ENCODE measurements at places on chromosomes 16 and 17.
A peak's percentile ranks its signal among the peaks of the same experiment; 100 is the strongest.

DNA sequence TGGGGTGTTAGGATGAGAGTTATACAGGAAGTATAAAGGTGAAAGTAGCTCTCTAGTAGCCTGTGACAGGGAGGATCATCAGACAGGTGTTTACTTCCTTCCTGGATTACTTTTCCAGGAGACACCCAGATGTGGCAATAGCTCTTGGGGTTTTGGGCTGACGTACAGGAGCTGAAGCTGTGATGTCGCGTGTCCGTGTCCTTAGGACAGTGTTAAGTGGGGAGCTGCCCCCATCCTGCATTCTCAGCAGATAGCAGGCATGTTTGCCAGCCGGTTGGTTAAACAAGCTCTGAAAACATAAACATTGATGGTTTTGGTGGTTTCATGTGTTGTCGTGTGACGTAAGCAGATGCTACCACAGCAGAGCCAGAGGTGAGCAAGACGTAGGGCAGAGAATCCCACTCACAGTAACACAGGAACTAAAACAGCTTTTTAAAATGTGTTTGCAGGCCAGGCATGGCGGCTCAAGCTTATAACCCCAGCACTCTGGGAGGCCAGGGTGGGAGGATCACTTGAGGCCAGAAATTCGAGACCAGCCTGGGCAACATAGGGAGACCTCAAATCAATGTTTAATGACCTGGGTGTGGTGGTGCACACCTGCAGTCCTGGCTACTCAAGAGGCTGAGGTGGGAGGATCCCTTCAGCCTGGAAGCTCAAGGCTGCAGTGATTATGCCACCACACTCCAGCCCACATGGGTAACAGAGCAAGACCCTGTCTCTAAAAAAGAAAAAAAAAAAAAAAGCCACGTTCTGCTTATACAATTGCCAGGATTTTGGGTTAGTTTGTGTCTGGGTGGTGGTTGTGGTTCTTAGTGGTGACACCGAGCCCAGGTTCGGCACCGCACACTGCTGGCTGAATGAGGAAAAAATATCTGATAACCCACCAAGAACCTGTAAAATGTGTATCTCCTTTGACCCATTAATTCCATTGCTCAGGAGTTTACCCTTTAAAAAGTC, 18.2 kb upstream of the IL17C start:
- DNase-seq, result peak; percentile 37

- DNase-seq, result peak; percentile 63
Observed at GRCh38 chr16:28192806-28193529, 18.8 kb downstream of the XPO6 start.

DNA sequence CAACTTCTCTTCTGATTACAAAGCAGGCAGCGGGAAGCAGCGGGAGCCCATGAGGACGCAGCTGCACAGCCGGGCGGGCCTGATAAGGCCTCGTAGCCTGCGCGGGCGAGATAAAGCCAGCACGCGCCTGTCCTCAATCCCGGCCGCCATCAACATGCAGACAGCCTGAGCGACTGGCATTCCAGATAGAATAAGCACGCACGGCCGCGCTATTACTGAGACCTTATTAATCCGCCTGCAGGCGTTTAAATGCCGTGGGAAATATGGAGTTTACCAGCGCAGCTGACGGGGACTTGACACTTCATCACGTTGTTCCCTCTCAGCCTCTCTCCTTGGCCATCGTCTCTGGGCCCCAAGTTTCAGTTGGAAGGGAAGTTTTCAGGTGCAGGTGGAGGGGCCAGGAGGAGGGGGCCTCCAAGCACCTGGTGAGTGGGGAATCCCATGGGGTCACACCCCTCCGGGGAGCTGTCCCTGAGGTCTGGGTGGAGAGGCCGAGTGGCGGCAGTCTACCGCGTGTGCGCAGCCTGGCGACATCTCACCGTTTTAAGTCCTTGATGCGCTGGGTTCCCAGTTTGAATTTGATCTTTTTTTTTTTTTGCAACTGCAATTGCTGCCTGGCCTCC, 27.3 kb upstream of the CBFA2T3 start:
- DNase-seq, result no peak

DNA sequence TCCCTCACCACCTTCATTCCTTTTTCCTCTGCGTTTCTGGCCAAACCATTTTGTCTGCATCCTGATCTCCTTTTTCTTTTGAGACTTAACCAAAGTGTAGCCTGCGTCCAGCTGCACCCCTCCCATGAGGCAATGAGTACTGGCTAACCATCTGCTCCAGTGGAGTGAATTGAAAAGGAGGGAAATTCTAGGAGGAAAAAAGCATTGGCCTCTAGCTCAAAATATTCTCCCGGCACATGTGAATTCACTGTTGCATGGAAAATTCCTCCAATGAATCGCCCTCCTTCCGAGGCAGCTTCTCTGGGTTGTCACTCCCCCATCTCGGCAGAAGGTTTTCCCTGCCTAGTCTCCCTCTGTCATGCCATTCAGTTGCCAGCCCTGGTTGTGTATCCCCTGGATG, 5.6 kb downstream of the RAP1GAP2 start:
- no peak for DNase-seq

DNA sequence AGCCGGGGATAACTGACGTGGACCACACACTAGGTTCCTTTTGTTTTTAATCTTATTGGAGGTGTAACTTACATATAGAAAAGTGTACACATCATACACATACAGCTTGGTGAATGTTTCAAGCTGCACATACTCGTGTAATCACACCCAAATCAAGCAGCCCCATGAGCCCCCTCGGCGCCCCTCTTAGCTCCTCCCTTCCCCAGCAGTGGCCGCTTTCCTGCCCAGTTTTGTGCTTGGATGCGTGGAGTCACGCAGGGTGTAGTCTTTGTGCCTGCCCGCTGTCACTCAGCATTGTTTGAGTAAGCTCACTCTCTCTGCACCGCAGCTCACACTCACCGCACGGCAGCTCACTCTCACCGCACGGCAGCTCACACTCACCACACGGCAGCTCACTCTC, 151.7 kb upstream of the CHMP6 start:
- no peak for DNase-seq

DNA sequence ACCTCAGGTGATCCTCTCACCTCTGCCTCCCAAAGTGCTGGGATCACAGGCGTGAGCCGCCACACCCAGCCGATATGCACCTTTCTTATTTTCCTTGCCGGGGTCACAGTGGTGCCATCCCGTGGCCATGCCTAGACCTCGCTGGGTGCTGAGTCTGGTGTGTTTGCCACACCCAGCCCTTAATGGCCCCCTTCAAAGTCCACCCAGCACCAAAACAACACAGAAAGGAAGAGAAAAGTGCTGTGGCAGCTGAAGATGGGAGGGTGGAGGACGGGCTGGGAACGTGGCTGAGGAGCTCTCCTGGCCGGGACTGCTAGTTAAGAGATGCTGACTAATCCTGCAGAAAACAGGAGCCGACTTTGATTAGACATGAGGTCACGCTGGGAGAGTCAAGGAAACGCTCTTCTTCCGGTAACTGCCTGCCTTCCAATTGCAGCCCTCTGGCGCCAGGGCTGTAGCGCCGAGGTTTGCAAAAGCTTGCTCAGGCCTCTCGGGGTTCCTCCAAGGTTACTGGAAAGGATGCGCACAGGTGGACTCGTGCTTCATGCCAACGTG, 10.9 kb downstream of the SLC43A2 start:
- DNase-seq, result no peak

GRCh38 chr17:71432378-71433315, 688.2 kb upstream of the SOX9 start:
- no peak for DNase-seq

DNA sequence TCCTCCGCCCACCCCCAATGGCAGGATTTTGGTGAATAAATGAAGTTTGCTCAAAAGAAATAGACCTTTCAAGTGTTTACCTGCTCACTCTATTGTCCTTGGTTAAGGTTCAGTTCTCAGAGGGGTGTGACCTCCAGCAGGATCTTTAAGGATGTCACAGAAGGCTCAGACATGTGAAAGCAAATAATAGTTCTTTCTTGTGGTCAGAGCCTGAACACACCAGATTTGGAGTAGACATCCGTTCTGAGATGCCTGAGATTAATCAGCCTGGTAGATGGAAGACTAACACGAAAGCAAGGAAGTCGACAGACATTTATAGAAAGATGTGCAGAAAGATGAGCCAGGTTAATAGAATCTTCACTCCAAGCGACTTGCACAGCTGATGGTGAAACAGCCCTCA, 557.9 kb upstream of the CDH11 start:
- no peak for DNase-seq

All from stimulated activated CD8-positive, alpha-beta memory T cell treated with anti-CD3 and anti-CD28 coated beads, Interleukin-4, amount 100 ng/mL, for 4 hours (primary cell).